Inflammatory macrophage (primary cell): ENCODE measurements at places on chromosomes 12 and 14.

DNA sequence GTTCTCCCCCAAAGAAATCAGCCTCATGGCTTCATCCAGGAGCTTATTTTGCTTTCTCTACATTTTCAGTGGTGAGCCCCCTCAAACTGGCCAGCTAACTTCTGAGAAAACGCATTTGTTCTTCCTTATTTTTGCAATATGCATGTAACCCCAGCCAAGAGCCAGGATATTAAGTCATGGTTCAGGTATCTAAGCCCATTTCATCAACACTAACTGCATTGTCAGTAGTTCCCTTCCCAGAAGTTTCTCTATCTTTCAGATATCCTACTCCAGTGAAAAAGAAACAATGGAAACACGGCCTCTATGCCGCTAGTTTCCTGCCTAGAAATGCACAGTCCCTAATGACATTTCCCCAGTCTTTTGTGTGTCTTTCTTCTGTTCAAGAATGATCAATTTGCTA is 102.8 kb upstream of the RASSF8 start:
- DNase-seq: no peak

DNA sequence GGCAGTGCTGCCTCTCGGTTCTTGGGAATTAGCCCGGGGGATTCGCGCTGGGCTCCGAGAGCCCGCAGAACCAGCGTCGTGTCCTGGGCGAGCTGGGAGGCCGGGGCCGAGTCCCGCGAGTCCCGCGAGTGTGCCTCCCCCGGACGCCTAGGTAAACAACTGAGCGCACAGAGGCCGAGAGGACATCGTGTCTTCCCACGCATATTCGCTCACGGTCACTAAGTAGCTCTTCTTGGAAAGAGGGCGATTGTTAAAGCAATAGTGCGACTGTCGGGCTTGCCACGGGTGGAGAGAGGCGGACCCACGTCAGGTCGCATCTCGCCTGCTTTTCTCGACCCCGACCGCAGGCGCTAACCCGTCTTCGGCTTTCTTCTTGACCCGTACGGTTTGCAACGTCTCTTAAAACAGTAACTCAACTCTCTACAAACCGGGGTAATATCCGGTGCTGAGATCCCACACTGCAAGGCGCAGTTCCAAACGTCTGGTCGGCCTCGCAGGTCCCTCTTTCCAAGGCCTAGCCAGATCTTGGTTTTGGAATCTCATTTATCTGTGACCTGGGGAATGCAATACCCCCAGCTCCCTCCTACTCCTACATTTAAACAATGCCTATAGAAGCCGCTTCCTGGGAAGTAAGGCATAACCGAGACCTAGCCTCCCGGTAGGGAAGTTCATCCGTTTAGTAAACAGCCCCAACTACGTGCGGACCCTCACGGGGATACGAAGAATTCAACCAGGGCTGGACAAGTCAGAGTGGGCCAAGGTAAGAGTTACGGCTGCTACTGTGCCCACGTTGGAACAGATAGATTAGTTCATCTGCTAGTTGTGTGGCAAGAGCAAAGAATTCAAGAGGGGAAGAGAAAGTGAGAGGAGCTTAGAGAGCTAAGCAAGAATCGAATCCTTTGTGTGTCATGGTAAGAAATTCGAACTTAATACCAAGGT is 736 bp upstream of the PHLDA1 start:
- DNase-seq: peak; percentile 87

GRCh38 chr12:26241080-26241479 is 45.7 kb downstream of the SSPN start:
- DNase-seq: no peak

DNA sequence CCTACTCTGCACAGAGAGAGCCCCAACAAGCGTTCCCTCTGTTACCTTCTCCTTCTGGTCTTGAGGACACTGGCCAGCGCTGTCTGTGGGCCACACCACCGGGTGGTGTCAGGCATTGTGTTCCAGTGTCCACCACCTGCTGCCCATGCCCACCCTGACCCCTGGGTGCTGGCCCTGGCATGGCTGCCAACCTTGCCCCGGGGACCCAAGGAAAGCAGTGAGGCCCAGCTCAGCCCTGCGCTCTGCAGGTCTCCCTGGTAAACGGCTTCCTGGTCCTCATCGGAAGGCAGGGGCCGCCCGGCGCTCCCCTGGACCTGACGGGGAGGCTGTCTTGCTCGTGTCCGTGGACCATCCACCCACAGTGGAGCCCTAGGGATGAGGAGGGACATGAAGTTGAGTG is 21.8 kb upstream of the MEG3 start:
- DNase-seq: no peak

GRCh38 chr12:62813031-62813829 is 121.7 kb downstream of the PPM1H start:
- peak; percentile 55 for DNase-seq

DNA sequence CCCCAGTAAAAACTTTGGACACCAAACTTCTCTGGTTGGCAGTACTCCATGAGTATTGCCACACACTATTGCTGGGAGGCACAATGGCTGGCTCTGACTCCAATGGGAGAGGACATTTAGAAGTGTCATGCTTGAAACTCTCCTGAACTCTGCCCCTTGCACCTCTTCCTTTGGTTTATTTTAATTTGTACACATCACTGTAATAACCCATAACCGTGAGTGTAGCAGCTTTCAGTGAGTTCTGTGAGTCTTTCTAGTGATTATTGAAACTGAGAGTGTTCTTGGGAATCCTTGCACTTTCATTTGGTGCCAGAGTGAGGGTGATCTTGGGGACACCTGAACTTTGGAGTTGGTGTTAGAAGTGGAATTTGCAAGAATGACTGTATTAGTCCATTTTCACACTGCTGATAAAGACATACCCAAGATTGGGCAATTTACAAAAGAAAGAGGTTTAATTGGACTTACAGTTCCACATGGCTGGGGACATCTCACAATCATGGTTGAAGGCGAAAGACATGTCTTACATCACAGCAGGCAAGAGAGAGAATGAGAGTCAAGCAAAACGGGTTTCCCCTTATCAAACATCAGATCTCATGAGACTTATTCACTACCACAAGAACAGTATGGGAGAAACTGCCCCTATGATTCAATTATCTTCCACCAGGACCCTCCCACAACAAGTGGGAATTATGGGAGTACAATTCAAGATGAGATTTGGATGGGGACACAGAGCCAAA is 41.3 kb upstream of the CEP83 start:
- DNase-seq: no peak

DNA sequence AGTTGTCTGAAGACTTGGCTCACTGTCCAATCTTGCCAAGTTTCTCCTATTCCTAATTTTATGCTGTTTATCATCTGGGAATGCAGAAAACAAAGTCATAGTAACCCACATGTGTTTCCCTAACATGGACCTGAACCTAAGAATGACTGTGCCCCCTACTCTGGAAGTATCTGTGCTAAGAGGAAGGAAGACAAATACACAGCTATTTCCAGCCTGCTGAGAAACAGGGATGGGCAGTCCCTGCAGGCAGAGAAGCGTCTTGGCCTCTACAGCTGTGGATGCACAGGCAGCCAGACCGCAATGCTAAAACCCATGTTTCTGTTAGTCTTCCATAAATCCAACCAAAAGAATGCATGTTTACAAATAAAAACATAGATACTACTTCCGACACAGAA is 56.2 kb downstream of the DUSP16 start:
- no peak for DNase-seq

- peak; percentile 43 for DNase-seq
These were observed 78.0 kb downstream of the NOC4L start for GRCh38 chr12:132222096-132222807.

DNA sequence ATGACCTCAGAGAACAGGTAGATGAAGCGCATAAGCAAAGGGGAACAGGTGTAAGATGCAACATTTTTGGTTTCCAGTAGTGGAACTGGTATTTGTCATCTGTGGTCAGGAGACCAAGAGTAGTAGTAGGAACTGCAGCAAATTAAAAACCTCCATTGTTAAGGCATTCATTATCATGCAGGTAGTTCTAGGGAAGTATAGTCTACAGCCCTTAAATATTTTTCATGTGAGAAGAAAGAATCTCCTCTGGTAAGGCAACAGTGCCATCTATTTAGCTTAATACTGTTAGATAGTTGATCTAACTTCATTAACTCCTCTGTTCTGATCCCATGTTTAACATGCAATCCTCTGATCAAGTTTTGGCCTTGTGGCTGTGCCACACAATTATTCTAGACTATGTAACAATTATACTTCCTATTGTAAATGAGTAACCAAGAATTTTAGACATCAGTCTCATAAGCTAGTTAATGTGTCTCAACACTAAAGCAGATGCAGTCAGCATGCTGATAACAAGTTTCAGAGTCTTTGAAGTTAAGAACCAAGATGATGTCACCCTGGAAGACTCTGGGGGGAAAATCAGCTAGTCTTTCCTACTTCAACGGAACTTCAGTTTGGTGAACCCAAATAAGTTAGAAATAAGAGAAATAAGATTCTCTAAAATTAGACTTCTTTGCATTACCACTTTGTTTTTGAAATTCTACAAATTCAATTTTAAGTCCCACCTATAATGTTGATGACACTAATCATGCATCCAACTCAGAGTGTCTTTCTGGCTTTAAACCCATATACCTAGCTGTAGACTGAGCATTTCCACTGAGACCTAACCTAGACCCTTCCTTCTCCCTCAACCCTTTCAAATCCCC is 70.9 kb downstream of the STXBP6 start:
- no peak for DNase-seq

DNA sequence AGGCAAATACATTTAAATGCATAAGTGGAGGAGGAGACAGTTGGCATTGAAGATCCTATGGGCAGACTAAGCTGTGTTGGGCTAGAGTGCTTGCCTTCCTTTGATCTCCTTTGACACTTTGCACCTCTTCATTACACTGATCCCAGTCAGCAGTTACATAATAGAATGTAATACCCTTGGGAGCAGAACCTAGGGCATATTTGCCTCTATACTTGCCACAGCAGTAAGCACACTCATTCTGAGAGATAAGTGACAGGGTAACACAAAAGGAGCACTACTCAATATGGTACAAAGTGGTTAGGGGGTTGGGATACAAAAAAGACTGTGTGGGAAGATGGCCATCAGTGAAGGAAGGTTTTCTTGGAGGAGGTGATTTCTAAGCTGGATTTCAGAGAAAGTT is 9.0 kb downstream of the MARS1 start:
- DNase-seq: no peak

DNA sequence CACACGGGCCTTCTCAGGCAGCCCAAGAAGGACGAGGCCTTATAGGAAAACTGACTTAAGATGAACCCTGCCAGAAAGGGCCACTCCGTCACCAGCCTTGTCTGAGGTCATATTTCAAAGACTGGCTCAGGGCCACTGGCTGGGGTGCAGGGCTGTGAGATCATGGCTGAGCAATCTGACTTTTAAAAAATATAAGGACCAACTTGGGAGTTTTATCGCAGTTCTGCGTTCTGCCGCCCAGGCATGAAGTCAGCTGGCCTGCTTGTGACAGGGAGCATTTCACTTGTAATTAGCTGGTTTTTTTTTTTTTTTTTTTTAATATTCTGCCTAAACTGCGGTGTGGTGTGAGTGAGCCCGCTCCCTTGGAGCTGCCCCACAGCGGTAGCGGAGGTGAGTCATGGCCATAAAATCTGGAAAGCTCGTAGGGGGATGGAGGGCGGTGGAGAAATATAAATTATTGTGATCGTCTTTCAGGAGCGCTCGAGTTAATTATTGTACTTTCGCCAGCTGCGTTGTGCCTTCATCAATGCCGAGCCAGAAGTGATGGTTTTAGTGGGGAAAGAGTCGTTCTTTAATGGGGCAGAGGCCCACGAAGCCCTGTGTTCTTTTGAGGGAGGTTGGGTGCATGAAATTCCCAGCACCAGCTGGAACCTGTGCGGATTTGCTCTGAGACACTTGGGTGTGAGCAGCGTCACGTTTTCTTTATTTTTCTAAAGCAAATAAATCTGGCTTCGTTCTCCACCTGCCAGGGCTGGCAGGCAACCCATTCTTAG is 231.9 kb downstream of the C12orf75 start:
- no peak for DNase-seq

GRCh38 chr12:112151766-112152541 is 26.6 kb downstream of the TRAFD1 start:
- DNase-seq: no peak

DNA sequence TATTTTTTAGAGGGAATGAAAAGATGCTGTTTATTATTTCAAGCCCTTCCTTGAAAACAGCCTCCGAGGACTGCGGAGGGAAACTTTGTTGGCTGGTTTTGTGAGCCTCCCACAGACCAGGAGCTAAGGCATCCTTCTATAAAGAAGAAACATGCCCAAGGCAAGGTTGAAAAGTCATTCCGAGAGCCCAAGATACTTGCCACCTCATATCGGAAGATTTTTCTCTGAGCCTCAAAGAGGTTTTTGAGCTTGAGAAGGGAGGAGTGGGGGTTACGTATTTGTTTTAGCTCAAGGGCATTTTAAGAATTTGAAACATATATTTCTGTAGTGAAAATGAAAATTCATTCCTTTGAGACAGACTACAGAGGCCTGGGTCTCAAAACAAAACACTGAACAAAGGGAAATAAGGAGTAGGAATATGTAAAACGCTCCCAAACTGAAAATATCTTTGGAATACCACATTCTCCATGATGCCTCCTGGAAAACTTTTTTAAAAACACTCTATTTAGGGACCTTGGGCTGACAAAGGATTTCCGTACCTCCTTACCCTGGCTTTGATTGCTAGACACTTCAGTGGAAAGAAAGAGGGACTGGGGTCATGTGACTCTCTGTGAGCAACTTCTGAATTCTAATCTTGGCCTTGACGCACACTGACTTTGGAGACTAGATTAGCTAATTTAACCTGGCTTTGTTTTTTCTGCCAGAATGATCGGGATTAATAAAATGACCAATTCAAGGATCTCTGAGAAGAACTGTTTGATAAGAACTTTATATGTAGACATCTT is 180.9 kb downstream of the SRGAP1 start:
- no peak for DNase-seq

DNA sequence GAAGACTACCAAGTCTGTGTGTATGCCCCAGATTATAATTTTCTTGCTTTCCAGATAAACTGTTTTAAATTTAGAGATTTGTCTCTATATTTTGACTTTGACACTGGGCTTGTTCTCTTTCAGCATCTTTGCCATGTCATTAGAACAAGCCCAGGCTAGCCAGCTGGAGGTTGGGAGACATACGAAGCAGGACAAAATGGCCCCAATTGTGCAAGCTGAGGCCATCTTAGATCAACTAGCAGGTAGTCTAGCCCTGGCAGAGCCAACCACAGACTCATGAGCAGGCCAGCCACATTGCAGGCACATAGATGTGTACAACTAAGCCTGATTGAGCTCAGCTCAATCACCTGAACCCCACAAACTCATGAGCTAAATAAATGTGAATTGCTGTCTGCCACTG is 321.4 kb downstream of the ATP23 start:
- no peak for DNase-seq
